ENCODE measurements at places on chromosomes 2 and 18.

GRCh38 chr2:85393836-85394235, 16.3 kb downstream of the CAPG start:
- no peak for DNase-seq

GRCh38 chr2:215441560-215442400, 5.9 kb upstream of the FN1 start:
- peak; percentile 84 for DNase-seq

DNA sequence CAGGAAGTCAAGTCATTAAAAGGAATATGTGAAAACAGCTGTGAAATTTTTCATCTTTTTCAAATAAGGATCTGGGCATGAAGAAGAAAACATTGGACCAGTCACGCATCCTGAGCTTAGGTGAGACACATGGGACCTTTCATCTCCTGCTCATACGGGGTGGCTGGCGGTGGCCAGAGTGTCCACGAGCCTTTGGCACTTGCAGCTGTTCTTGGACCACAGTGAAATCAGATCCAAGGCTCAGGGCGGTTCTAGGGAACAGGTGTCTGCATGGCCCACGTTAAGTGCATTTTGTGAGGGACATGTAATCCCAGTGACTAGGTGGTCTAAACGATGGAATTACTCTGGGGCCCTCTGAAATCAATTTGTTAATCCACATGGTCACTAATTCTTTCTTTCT, 212.7 kb upstream of the COPS8 start:
- DNase-seq, result no peak

GRCh38 chr18:31149351-31149750, 13.3 kb downstream of the DSC1 start:
- no peak for DNase-seq

DNA sequence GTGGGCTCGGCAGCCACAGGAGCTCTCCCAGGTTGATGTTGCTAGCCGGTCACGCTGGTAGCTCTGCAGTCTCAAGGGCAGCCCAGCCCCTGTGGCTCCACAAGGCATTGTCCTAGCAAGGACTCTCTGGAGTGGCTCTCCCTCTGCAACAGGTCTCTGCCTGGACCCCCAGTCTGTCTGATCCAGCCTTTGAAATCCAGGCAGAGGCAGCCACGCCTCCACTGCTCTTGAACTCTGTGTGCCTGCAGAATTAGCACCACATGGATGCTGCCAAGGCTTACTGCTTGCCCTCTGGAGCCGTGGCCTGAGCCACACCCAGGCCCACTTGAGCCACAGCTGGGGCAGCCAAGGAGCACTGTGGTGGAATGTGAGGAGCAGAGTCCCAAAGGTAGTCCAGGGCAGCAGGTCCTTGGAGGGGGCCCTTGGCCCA, 43.0 kb upstream of the FAHD2A start:
- no peak for DNase-seq

DNA sequence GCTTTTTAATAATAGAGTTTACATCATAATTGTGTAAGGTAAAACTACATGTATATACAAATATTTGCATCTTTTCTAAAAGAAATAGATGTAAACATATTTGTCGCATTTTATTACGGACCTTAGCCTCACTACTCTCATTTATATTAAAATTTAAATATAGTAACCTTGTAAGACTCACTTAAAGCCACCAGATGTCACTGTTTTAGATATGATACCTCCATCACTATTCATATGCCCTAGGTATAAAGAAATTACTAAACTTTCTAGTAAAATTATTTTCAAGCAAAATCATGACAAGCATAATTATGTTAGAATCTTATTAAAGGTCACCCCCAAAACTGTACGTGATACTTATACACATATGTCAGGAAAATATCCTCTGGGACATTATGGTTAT, 674.3 kb upstream of the REG3G start:
- no peak for DNase-seq

- DNase-seq, result peak; percentile 5
These were observed 230.7 kb downstream of the AFF3 start for GRCh38 chr2:99911736-99912135.

- peak; percentile 100 for DNase-seq
These were observed 168.6 kb upstream of the SIX2 start for GRCh38 chr2:45177870-45178269.

DNA sequence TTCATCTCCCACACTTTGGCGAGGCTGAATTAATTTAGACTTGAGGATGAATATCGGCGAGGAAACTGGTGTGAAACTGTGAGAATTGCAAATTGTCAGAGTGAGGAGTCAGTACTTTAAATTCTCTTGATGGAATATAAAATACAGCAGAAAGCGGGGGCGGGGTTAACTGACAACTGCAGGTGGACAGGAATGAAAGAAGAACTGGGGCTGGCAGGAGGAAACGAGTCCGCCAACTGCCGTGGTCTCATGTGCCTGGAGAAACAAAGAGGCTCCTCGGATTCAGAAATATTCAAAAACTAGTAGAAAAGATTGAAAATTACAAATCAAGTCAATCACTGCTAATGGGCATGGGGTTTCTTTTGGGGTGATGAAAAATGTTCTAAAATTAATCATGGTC, 44.3 kb downstream of the MOGAT1 start:
- DNase-seq, result no peak

- DNase-seq, result no peak
These were observed 38.1 kb downstream of the ATOH8 start for GRCh38 chr2:85791704-85792565.

DNA sequence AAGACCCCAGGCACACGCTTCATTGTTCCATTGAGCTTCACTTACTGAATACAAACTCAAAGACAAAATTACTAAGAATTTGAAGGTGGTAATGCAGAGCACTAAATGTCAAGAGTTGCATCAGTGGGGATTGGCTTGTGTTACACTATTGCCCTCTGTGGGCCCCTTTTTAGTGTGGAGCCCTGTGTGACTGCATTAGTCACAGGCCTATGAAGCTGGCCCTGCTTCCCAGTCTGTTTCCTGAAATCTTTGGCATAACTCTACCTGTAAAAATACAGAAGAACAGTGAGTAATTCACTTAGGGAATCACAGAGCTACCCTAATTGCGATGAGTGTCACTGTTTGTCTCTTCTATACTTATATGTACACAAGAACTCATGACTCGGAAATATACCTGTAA, 40.0 kb upstream of the STPG4 start:
- DNase-seq, result no peak

GRCh38 chr2:179790235-179791217, 70.9 kb downstream of the ZNF385B start:
- no peak for DNase-seq

DNA sequence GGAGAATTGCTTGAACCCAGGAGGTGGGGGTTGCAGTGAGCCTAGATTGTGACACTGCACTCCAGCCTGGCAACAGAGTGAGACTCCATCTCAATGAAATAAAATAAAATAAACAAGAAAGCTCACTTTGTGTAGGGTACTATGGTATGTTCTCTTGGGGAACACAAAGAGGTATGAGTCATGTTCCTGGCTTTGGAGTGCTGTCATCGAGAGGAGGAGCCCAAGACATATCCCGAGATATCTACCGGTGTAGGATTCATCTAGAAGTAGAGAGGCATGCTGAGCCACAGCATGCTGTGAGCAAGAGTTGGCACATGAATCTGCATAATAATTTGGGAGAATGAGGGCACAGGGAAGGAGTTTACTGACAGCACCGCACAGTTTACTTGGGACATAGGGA, 244.9 kb upstream of the EPHA4 start:
- no peak for DNase-seq

GRCh38 chr2:23688486-23689130, 238.3 kb downstream of the ATAD2B start:
- DNase-seq, result no peak

GRCh38 chr2:233936089-233936488, 18.9 kb downstream of the TRPM8 start:
- no peak for DNase-seq

GRCh38 chr18:53747663-53748160, 476.8 kb downstream of the MBD2 start:
- no peak for DNase-seq

DNA sequence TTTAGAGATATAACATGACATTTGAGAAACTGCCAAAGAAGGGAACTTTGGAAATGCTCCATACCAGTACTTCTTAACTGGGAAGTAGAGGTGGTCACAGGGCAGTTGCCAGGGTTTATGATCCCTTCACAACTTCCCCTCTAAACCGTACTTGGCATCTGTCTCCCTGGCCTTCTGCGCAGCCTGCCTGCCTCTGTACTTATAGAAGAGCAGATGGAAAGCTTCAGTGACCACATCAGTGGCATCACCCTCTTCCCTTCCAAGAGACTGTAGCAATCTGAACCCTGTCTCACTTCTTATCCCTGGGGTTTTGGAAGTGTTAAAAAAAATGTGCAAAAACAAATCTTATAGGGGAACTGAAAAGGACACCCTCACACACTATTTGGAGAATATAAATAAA, 64.1 kb downstream of the EIF2AK3 start:
- no peak for DNase-seq

- DNase-seq, result no peak
These were observed 155.8 kb downstream of the ZNF516 start for GRCh38 chr18:76339246-76339620.

DNA sequence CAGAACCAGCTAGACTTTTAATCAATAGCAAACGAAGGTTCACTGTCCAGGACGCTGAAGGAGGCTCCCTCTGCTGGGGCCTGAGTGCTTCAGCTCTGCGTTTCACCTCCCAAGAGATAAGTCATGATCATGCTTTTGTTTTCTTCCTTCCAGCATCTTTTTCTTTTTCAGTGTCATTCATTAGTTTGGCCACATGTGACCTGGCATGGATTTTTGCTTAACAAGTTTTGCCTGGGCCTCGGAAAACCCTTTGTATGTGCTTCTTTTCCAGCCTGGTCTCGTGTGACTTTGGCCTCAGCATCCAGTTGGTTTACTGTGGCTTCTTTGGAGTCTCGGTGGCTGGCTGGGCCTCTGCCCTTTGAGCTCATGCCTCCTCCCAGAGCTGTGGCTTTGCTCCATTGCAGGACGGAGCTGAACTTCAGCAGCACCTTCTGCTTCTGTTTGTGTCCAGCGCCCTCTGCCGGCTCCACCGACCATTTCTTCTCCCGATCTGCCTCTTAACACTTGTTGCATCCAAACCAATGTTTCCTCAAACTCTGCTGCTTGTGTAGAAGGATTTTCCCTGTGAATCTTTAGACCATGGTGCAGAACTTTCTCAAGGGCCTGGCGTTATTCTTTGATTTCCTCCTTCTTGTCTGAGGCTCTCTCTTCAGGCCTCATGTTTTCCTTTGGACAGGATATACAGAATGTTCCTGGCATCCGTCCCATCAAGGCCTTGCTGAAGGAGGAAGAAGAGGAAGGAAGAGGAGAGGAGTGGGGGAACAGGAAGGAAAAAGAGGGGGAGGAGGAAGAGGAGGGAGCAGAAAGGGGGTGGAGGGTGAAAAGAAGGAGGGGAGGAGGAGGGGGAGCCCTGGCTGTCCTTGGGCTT, 23.6 kb upstream of the HES6 start:
- peak; percentile 78 for DNase-seq

GRCh38 chr2:9422321-9423099, 818 bp downstream of the ITGB1BP1 start:
- DNase-seq, result no peak

DNA sequence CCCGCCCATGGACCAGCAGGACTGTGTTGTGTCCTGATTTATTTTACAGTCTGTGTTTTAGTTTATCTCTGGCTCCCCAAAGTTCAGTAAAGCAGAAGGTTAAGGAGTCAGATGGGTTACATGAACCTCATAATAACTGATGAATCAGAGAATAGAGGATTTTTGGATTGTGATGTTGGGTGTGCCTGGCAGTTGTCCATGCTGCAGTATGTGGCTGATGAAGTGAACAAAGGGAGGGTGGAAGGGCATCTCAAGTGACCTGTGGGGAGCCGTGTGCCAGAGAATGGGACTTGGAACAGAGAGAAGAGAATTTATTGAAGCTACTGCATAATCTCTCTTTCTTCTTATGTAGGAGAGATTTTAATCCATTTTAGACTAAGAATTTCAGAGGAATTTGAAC, 145.5 kb downstream of the MAP4K4 start:
- no peak for DNase-seq

GRCh38 chr2:42032224-42032620, 15.6 kb upstream of the PKDCC start:
- DNase-seq, result no peak

DNA sequence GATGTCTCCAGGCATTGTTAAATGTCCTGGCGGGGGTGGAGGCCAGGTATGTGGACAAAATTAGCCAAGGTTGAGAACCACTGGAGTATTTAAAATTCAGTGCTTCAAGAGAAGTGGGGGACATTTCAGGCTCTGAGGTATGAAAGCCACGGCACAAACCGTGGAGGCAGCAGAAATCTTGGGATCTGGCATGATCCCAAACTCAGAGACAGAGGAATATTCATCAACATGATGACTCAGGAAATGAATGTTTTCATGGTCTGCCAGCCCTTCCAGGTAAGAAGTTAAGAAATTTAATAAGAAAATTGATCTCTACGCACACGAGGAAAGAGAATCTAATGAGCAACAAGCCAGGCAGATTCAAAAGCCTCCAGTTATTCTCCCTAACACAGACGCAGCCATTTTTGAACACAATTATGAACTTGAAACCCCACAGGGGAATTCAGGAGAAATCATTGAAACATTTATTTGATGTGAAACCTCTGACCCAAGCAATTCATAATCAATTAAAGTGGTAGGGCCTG, 11.3 kb upstream of the GRP start:
- no peak for DNase-seq

DNA sequence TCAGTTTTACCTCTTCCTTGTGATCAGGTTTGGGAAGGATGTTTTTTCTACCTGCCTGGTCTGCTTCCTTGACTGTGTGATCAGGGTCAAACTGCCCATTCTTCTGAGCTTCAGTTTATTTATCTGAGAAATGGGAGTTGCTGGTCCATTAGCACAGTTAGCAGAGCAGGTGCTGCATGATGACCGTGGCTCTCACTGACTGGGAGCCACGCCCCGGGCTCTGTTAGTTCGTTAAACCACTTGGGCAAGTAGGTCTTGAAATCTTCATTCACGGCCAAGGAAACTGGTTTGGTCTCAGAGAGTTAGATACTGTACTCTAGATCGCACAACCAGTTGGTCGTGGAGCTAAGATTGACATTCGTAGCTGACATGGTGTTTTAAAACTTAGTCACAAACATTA, 41.7 kb downstream of the INPP5D start:
- no peak for DNase-seq

- no peak for DNase-seq
These were observed 102.6 kb downstream of the CDK15 start for GRCh38 chr2:201908901-201909300.

DNA sequence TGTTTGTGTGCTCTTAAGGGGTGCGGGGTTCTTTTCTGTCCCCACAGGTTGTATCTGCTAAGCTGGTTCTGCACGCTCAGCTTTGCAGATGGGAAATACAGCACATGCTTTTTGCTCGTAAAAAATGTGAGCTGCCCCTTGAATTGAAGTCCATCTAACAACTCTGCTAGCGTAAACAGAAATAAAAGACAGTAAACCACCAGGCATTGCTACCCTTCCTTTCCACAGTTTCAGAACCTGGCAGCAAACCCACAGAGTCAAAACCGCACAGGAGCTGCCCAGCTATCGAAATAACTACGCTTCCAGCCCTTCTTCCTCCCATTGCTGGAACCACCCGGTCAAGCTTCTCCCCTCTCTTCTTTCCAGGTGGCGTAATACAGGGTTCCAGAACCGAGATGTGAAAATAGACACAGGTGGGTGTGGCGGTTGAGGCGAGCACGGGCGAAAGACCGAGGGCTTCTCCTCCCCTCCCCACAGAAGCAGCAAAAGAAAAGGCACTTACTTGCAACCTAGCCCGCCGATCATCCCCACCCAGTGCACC, 479 bp downstream of the SCN9A start:
- no peak for DNase-seq

All from AG09309 (cell line).